ENCODE measurements at places on chromosomes 6 and 20.
A peak's percentile ranks its signal among the peaks of the same experiment; 100 is the strongest.

GRCh38 chr6:32118782-32119628 lies 9.0 kb downstream of the ATF6B start:
- peak; percentile 93 for DNase-seq

- no peak for DNase-seq
Observed at GRCh38 chr6:163165922-163166321, 248.6 kb upstream of the QKI start.

DNA sequence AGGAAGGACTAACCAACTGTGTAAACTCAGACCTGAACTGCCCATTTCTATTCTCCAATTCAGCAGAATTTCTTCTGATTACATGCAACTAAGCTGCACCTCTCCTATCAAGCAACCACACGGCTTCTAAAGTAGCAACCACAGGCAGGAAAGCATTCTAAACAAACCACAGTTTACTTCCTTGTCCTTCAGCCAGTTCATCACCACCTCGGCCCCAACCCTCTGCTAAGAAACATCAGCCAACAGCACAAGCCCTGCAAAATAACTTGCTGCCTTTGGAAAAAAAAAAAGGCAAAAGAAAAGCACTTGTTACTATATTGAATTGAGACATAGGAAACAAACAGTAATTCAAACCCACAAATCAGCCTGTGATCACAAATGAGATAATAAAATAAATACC lies 140.3 kb downstream of the NFATC2 start:
- DNase-seq: no peak

GRCh38 chr20:725491-725890 lies 42.8 kb downstream of the SLC52A3 start:
- no peak for DNase-seq

DNA sequence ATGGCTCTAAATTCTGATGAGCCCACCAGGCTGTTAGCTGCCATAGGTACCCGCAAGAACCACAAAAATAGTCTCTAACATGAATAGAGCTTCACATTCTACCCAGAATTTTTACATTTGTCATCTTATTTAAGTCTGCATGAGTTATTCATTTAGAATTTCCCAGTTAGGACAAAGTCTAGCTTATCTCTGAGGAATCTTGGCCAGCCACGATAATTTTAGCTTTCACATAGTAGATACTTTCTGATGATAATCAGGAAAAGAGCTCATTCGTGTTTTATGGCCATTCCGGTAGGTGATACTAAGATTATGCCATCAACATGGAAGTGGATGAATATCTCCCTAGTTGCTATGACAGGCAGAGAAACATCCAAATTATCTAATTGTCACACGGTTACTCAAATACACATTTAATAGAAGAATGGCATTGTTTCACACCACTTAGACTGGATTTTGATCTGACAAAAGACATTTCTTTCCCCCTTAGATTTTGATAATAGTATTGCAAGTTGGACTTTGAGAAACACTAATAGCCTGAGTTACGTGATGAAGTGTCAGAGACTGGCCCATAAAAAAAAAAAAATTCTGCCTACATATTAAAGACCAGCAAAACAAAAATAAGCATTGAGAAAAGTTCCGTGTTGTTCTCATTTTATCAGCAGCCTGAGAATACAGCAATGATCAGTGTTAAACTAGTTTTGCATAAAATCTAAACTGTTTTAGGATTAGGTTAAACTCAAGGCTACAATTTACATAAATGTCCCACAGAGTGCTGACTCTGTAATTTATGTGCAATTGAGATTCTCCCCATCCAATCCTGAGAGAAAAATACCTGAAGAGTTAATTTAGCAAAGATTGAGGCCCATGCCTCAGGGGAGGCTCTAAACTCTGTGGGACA lies 397.5 kb upstream of the ARID1B start:
- no peak for DNase-seq

All from tibial artery (tissue), 4 donors.